ENCODE measurements at places on chromosomes 5 and 9.

DNA sequence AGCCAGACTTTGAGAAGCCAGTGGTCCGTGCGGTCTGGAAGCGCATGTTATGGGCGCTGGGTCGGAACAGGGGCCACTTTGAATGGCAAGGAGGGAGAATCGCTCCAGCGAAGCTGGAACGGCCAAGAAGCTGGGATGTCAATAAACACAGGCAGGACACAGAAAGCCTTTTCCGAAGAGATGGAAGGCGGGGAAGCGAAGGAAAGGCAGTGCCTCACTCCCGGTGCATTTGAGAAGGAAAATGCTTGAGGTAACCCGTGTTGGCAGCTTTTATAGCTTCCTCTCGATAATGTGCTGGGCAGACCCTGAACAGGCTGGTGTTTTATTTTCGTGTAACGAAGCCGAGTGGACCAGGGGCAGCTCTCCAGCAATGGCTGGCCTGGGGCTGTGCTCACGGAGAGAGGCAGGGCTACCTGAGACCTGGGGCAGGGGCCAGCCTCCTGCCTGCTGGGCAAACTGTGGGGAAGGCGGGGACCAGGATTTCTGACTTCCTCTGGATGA is 84.2 kb upstream of the SPRY4 start:
- DNase-seq, result no peak

DNA sequence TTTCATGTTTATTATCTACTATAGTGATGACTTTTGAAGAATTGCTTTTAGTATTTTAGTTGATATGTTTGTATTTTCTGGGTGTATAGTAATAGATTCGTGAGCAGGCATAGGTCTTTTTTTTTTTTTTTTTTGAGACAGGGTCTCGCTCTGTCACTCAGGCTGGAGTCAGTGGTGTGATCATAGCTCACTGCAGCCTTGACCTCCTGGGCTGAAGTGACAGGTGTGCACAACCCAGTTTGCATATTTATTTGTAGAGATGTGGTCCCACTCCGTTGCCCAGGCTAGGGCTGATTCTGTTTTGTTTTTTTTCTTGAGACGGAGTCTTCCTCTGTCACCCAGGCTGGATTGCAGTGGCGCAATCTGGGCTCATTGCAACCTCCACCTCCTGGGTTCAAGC is 11.9 kb downstream of the ERBIN start:
- no peak for DNase-seq

GRCh38 chr5:66660396-66660795 is 64.2 kb downstream of the MAST4 start:
- no peak for DNase-seq

DNA sequence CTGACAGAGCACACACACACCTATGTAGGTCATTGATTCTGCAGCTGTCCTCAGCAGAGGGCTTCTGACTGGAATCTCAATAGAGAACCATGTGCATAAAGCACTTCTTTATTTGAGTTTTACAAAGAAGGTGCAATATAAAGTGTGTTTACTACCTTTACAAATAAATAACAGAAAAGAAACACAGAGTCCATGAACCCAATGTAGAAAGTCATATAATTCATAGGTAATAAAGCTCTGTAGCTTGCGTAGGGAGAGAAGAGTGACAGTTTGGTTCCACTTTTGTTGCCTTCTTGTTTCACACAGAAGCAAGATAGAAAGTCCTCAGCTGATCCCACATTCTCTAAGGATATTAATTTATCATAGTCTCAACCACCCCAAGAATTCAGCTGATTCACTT is 149.5 kb downstream of the GABRG2 start:
- DNase-seq, result no peak

DNA sequence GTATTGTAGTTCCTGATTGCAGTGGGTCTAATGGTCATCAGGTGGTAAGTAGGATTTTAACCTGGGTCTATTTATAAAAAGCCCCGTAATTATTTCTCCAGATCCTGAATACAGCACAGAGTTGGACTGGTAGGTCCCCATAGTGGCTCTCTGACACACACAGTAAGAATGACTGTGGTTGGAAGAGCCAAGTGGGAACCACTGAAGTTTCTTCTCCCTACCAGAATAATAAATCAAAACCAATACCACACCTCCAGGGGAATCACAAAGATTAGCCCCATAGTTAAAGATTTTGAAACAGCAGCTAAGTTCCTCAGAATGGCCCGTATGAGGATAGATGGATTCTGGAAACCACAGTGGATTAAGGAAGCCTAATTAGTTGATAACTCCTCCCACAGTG is 68.4 kb upstream of the ZFR start:
- DNase-seq, result no peak

DNA sequence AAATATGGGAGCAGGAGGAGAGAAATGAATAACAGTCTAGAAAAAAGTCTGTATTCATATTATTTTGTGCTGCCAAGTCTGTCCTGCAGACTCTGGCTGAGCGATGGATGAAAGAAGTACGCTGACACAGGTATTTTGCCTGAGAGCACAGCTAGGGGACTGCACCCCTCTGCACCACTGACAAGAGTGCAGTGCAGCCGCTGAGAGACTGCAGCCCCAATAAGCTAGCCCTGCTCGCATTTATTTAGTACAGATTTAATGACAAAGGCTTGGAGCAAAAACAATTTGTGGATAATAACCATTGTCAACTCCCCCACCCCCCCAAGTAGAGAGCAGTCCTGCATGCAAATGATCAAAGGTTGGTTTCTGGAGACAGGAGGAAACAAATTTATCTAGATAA is 13.3 kb upstream of the MRPS30 start:
- DNase-seq, result no peak

Data from hematopoietic multipotent progenitor cell treated with erythropoietin and hydrocortisone succinate and interleukin-3 and kit ligand, for 4 days (in vitro differentiated cells).